ENCODE measurements at places on chromosomes 3 and 15. TPM values are rescaled to one million over a fixed set of nuclear protein-coding genes. Genes with fewer than 3 reads are reported as not detected.

Gene SAMMSON
- under 0.01 TPM for total RNA-seq

Gene SELENOK
- 21.3 TPM for total RNA-seq

Gene EBLN2
- total RNA-seq, result 3.0 TPM

DNA sequence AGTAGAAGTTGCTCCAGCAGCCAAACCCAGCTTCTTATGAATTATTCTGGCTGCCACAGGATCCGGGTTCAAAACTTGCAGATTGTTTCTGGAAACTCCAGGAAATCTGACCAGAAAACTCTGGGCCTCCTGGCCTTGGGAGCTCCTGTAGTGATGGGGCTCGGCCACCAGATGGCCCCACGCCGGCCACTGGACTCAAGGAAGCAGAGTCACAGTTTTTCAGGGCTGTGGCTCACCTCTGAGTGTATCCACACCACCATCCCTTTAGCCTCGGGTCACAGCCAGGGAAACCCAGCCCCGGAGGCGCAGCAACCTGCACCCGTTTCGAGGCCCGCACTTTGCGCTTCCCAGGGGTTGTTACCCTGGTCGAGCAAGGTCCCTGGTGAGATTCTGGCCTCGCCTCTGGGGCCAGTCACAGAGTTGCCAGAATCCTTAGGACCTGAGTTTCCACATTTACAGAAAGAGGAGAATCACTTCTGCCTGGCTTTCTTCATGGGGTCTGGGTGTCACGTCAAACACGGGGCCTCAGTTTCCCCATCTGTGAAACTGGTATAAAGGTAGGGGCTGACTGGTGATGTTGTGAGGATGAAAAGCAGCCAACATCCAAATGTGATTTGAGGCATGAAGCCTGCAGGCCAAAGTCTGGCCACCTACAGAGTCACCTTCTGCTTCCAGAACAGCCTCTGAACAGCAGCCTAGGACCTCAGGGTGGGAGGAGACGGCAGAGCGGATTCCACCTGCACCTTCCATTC is 53.5 kb upstream of the LCTL start:
- H3K27me3 ChIP-seq, result no peaks in the 10 kb centered on the region
- no peak overlapping the region for H3K27ac ChIP-seq
- no peaks in the 10 kb centered on the region for H3K36me3 ChIP-seq
- H3K4me1 ChIP-seq, result peaks cover 13% of the 10 kb centered on the region

DNA sequence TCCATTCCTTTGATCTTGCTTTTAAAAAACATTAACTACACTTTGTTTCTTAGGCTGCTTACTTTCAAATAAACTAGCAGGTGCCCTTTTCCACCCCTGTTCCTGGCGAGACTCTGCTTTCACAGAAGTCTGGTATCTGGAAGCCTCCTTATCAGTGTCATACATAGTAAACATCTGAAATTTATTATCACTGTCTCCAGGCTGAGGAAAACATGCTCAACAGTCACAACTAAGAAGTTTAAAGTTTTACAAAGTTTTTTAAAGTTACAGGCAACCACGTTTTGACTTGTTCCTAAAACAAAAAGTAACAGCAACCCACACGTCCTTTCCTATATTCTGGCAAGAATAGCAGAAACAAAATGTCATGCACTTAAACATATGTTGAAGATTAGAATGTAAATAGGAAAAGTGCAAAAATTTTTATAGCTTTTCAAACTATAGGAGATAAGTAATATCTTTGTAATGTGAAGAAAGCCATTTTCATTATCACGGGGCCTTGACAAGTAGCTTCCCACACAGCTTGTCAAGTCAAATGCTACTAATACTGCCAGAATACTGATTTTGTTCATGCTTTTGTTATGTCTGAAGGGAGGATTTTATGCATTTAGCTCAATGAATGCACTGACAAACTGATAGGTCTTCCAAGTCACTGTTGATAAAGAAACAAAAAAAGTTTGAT is 275.2 kb upstream of the KCNMB2 start:
- no peaks in the 10 kb centered on the region for H3K27me3 ChIP-seq
- H3K36me3 ChIP-seq, result no peaks in the 10 kb centered on the region
- no peak overlapping the region for H3K4me3 ChIP-seq
- no peak for DNase-seq
- H3K27ac ChIP-seq, result no peak overlapping the region

DNA sequence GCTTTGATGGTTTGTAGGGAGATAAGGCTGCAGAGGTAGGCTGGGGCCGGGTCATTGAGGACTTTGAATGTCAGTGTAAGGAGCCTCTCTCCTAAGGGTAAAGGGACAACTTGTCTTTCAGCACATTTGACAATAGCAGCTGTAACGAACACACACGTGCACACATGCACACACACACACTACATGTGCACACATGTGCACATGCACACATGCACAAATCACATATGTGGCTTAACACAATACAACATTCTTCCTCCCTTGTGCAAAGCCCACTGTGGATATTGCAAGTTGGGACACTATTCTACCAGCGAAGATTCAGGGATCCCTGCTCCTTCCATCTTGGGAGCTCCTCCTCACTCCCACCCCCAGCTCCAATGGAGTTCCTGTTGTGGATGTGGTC is 1.1 kb upstream of the CFAP100 start:
- no peak for DNase-seq
- H3K27me3 ChIP-seq, result peaks cover 16% of the 10 kb centered on the region
- H3K36me3 ChIP-seq, result no peaks in the 10 kb centered on the region
- no peak overlapping the region for H3K27ac ChIP-seq

- no peaks in the 10 kb centered on the region for H3K36me3 ChIP-seq
- no peaks in the 10 kb centered on the region for H3K27me3 ChIP-seq
- no peak for DNase-seq
- no peaks in the 10 kb centered on the region for H3K4me1 ChIP-seq
These were observed 8.5 kb upstream of the IREB2 start for GRCh38 chr15:78429477-78429876.

GRCh38 chr3:131762981-131763564 is 260.3 kb upstream of the MRPL3 start:
- no peaks in the 10 kb centered on the region for H3K4me1 ChIP-seq
- no peak overlapping the region for H3K27ac ChIP-seq
- no peak for DNase-seq
- no peaks in the 10 kb centered on the region for H3K36me3 ChIP-seq

DNA sequence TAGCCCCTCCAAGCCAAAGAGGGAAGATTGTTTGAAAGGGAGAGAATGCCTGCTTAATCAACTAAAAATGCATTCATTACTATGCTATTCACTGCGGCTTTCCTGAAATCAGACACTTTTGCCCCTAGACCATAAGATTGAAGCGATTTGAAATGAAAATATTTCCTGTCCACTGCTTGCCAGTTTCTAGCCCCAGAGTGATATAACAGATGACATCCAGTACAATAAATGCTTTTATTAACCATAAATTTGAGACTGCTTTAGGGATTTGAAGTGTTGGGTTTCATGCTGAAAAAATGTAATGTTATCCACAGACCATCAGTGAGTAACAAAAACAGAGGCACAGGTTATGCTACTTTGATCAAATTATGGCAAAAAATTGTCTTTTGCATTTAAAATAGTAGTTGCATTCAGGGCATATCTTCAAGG is 14.1 kb downstream of the IL17RD start:
- H3K4me1 ChIP-seq, result no peaks in the 10 kb centered on the region
- H3K27ac ChIP-seq, result no peak overlapping the region
- no peaks in the 10 kb centered on the region for H3K27me3 ChIP-seq

DNA sequence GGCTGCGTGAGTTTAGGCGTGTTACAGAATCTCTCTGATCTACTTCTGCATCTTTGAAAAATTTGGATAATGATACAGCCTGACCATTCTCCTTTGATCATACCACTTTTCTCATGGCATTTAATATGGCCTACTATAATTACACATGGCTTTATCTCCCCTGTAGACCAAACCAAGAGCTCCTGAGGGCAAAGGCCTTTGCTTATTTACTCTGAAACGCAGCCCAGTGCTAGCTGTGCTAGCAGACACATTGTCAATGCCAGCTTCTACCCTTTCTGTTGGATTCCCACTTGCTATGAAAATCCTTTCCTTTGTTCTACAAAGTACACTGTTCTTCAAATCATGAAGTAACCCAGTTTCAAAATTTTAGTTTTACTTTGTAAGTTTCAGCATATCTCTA is 16.5 kb upstream of the VGLL4 start:
- H3K27ac ChIP-seq, result no peak overlapping the region
- H3K27me3 ChIP-seq, result no peaks in the 10 kb centered on the region
- no peaks in the 10 kb centered on the region for H3K36me3 ChIP-seq
- no peak overlapping the region for H3K4me3 ChIP-seq

DNA sequence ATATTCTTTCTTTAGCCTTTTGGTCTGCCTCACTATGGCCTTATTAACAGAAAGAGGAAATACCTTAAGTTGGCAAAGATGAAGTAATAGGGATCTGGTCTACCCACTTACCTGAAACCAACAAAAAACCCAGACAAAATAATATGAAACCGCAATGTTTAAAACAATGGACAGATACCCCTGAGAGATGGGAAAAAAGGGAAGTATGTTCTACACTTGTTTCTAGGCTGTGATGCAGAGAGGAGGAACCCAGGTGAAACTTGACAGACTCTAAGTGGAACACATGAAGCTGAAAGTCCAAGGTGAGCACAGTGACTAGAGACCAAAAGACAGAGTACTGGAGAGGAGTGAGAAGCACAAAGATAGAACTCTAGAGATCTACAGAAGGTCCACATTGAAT is 78.4 kb downstream of the NR2E3 start:
- no peak for DNase-seq
- H3K4me3 ChIP-seq, result no peak overlapping the region
- H3K27me3 ChIP-seq, result no peaks in the 10 kb centered on the region
- H3K27ac ChIP-seq, result no peak overlapping the region
- peaks cover 3% of the 10 kb centered on the region for H3K36me3 ChIP-seq

GRCh38 chr15:39400821-39401550 is 179.9 kb upstream of the THBS1 start:
- H3K4me1 ChIP-seq, result peaks cover 12% of the 10 kb centered on the region
- H3K27me3 ChIP-seq, result no peaks in the 10 kb centered on the region
- H3K27ac ChIP-seq, result no peak overlapping the region
